ENCODE measurements at places on chromosomes 1 and 21. TPM values are rescaled to one million over a fixed set of nuclear protein-coding genes. Genes with fewer than 3 reads are reported as not detected.

Gene TBX19
- polyA plus RNA-seq, result 1.3 TPM

- DNase-seq, result no peak
Measured at GRCh38 chr1:104855550-104855949, 1105.9 kb downstream of the AMY1C start.

Gene TEKT2
- polyA plus RNA-seq, result not detected

GRCh38 chr1:155073377-155074242, 5.0 kb upstream of the EFNA3 start:
- DNase-seq, result peak; percentile 26

- no peak for DNase-seq
Measured at GRCh38 chr1:53730224-53730865, 8.6 kb downstream of the GLIS1 start.

DNA sequence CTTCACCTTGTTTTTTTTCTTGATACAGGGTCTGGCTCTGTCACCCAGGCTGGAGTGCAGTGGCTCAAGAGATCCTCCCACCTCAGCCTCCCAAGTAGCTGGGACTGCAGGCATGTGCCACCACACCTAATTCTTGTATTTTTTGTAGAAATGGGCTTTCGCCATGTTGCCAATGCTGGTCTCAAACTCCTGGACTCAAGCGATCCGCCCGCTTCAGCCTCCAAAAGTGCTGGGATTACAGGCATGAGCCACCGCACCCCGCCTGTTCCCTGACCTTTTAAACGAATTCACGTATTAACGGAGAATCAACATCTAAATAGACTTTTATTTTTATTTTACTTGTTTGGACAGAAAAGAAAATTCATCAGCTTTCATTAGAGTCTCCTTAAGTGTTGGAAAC, 104.8 kb downstream of the PGBD5 start:
- no peak for DNase-seq

GRCh38 chr1:173097001-173097400, 46.3 kb upstream of the TNFSF18 start:
- DNase-seq, result no peak

GRCh38 chr21:41086569-41086968, 81.4 kb upstream of the BACE2 start:
- no peak for DNase-seq

DNA sequence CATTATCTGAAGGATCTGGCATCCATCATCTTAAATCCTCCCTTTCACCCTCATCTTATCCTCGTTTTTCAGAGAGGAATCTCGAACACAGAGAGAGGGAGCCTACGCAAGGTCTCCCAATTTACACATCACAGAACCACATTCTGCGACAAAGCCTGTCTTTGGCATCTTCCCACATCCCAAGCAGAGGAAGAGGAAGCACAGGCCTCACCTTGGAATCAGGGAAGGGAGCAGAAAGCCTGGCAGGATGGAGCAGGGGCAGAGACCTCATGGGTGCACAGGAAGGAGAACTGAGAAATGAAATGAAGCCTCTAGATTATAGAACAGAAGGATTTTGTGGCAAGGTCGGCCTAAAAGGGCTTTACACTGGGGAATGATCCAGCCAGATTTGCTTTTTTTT, 5.8 kb downstream of the ABCB10 start:
- no peak for DNase-seq

Gene FAM72A
- not detected for polyA plus RNA-seq

DNA sequence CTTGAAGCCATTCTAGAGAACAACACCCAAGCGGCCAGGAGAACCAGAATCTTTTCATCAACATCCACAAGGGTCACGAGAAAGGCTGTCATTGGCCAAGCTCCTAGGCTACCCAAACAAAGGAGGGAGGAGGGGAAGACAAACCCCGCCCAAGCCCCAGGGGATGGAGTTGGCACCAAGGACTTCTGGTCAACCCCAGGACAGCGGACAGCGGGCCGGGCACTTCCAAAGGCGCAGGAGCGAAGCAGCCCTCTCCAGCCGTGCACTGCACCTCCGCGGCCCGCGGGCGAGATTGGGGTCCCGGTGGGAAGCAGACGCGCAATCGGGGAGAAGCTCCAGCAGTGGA, at the start of gene CLIC6:
TSS of gene CLIC6 (plus strand) at position 192 of the 346 bp plus-strand sequence. CDS start 395 bp downstream, outside the sequence.
- no peak for DNase-seq

DNA sequence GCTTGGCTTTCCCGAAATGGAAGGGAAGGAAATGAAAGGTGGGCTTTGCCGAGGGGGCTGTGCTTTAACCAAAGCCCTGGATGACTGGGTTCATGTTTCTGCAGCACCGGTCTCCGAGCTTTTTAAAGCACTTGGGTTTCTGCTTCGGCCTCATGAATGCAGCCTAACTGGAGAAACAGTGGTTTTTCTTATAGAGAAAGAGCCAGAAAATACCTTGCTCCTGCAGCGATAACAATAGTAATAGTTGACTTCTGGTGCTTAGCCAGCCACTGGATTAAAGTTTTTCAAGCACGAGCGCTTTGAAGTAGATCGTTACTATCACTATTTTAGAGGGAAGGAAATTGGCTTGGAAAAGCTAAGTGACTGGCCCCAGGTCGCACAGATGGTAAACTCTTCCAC, 500 bp upstream of the DOCK7 start:
- no peak for DNase-seq

DNA sequence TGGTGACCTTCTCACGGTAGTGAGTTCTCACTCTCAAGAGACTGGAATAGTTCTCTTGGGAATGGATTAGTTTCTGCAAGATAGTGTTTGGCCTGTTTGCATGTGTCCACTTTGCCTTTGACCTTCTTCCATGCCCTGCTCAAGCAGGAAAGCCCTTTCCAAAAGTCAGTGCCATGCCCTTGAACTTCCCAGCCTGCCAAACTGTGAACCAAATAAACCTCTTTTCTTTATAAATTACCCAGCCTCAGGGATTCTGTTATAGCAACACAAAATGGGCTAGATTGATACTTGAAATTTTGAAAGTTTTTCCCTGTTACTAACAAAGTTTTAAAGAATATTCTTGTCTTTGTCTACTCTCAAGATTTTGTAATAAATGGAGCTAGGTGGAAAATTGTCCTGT, 139.6 kb downstream of the SLC35F3 start:
- DNase-seq, result no peak

DNA sequence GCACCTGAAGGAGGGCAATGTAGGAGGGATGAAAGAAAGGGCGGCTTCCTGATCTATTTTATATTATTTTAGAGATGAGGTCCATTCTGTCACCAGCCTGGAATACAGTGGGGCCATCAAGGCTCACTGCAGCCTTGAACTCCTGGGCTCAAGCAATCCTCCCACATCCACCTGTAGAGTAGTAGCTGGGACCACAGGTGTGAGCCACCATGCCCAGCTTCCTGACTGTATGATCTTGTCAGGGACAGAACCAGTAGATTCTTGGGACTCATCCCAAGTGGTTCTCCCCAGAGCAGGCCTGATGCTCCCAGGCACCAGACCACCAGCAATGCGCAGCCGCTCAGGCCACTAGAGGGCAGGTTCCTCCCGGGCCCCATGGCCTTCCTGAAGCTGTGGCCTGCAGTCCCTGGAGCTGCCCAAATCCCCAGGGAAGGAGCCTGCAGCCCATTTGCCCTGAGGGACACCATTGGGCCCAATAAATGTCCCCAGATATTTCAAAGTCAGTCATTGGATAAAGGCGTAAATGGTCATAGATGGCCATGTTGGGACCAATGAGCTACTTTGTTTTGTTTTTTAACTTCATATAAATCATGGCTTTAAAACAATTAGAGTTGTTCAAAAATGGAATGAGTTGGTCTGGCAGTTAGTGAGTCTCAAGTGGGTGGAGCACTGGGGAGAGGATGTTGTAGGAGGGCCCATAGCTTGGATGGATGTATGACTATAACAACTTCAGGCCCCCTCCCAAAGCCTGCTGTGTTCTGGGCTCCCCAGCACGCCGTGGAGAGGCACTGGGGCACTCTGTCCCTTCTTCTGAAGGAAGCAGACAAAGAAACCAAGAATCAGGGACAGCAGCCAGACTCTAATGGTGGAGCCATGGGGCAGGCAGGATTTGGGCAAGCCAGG, 44.7 kb upstream of the GOLT1A start:
- no peak for DNase-seq

DNA sequence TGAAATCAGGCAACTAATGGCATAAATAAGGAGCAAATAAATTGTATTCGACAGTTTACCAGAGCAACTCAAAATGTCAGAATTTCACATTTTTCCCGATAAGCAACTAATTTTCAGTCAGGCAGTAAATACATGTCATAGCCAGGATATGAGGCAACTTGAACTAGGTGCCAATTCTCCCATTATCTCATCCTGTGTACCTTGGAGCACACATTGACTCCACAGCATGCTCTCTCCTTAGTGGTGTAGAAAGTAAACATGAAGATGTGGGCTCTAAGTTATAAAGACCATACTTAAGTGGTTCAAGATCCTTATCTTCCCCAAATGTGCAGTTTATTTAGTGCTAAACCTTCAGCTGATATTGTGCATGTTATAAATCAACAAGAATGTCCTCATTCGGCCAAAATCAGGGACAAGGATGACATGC, 197.8 kb downstream of the VAV3 start:
- no peak for DNase-seq

GRCh38 chr1:201728731-201729130, 100.2 kb upstream of the IPO9 start:
- no peak for DNase-seq
